Glutamatergic neuron (in vitro differentiated cells): ENCODE measurements at places on chromosomes 1 and 21.

GRCh38 chr1:89780721-89781120 lies 40.1 kb upstream of the LRRC8D start:
- no peak for DNase-seq

DNA sequence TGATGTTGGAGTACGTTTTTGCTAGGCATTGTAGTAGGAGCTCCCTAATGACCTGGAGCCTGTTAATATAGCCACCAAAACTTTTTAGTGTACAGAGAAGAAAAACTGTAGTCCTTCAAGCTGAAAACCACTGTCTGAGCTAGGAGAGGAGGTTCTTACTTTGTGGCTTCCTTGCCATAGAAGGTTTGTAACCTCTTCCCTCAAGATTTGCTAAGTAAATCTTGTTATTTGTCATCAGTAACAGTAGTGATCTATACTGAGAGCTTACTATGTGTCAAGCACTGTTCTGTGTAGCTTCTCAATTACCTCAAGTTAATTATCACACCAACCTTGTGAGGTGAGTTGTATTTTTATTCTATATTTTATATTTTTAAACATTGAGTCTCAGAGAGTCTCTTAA lies 21.2 kb upstream of the LRRC8C start:
- no peak for DNase-seq

- DNase-seq, result no peak
These were observed 10.8 kb downstream of the ARID4B start for GRCh38 chr1:235317168-235317567.

- DNase-seq, result no peak
These were observed 13.4 kb downstream of the SPOCD1 start for GRCh38 chr1:31802190-31803150.

DNA sequence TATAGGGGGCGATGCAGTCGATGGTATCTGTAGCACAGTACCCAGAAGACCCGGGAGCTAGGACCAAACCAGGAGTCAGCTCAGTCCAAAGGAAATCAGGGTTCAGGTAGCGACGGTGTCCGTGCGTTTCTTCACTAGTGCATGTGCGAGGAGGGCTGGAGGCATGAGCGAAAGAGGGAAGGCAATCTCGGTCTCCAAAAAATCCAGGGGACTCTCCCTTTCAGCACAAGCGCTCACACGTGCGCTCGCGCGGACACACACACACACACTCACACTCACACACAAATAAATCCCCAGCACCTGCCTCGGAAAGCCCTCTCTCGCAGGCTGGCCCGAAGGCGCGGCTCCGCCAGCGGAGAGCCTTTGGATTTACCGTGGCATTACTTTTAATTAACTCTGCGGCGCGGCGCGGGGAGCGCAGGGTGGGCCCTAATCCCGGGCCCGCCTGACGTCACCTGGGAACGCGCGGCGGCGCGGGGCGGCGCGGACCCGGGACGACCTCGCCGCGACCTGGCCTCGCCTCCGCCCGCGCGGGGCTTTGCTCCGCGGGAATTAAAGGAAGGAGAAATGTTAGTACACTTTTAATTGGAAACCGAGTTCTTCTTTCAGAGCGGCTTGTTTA lies 121.2 kb downstream of the LMX1A start:
- DNase-seq, result peak; percentile 65

GRCh38 chr1:111739925-111740765 lies 950 bp upstream of the INKA2 start:
- peak; percentile 84 for DNase-seq

- DNase-seq, result no peak
These were observed 62.0 kb upstream of the ST6GALNAC3 start for GRCh38 chr1:76012341-76013205.

DNA sequence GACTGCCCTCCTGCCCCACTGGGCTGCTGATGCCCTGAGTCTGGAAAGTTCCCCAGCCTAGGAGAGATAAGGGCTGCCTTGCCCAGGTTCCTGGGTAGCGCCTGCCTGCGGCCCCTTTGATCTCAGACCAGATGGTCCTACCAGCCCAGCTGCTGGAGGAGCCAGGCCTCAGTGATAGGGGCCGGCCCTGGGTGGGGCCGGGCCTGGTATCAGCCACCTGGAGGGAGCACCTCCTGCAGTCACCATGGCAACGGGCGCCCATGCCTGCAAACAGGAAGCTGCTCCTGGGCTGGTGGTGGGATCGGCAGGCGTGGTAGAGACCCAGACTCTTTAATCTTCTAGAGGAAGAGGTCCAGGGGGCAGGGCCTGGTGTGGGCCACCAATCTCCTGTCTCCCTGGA lies 119.7 kb upstream of the WNT4 start:
- no peak for DNase-seq

GRCh38 chr1:61053226-61053711 lies 29.1 kb upstream of the NFIA start:
- DNase-seq, result no peak

DNA sequence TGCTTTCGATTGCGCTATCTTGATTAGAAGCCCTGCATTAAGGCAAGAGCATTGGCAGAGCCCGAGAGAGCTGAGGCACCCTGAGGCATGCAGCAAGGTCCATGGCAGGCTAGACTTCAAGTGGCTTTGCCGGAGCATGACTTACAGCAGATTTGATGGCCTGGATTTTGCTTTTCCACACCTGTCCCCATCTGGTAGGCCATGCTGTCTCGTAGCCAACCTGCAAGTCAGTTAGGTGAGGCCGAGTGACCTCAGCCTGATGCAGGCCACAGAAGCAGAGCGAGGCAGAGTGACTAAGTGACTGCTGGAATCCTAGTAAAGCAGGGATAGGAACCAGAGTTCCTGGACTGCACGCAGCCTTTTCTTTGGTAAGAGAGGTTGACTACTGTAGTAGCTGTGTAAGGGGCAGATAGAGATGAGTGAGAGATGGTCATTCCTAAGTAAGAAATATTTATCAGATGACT lies 148.9 kb downstream of the PBX1 start:
- DNase-seq, result no peak

DNA sequence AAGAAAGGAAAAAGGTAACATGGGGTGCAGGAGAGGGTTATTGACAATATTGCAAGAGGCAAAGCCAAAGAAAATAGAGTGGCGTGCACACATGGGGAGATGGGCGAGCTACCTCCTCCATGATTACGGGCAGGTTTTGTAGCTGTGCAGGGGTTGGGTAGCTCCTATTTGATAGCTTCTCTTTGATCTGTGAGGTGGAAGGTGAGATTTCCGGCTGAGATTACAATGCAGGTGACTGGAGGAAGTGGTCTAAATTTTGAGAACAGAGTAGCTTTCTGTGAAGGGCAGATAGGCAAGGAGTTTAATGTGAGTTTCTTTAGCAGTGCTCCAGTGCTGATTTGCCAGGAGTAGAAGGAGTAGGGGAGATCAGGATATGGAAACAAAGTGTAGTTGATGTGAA lies 263.4 kb downstream of the PLA2G4A start:
- no peak for DNase-seq

- DNase-seq, result no peak
These were observed 25.0 kb upstream of the UAP1 start for GRCh38 chr1:162536511-162536910.

- no peak for DNase-seq
These were observed 119.9 kb upstream of the DNAH14 start for GRCh38 chr1:224809613-224810012.

- no peak for DNase-seq
These were observed 6.5 kb upstream of the CSTB start for GRCh38 chr21:43782431-43783097.

- DNase-seq, result no peak
These were observed 6.4 kb downstream of the FNDC7 start for GRCh38 chr1:108718927-108719655.

DNA sequence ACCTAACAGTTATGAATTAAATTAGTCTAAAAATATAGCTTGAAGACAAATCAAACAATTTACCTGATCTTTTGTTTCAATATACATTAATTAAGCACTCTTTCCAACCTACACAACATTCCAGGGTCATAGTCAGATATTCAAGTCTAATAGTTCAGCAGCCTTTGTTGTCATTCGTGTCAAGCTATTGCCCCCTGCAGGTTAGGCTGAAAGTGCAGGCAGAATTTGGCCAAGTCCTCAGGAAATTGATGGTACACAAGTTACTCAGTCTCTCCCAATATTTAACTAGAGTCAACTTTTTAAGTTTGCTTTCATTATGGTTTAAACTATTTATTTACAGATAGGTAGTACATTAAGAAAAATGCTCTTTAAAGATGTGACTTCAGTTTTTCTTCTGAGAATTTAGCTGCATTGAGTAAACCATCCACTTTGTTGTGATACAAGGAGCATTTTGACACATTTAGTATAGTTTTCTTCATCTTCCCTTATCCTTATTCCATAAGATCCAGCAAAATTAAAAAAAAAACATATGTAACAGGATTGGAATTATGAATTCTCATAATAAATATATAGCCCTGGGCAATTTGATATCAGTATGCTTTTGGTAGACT lies 130.3 kb upstream of the DPYD start:
- peak; percentile 85 for DNase-seq

GRCh38 chr1:64912191-64912590 lies 54.2 kb downstream of the JAK1 start:
- no peak for DNase-seq

DNA sequence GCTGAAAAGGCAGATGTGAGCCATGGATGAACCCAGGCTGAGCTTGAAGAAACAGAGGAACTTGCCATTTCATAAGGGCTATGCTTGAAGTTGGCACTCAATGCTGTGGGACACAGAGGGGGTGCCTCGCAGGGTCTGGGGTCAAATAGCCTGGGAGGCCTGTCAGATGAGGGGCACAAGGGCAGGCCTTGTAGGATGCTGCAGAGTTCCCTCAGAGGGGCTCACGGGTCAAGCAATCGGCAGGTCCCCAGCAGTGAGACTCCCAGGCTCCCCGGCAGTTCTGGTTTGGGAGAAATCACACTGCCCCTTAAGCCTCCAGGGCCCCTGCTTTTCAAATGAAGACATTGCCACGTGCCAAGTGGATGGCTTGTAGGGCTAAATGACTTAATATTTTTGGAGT lies 116.7 kb upstream of the GRIK3 start:
- no peak for DNase-seq

DNA sequence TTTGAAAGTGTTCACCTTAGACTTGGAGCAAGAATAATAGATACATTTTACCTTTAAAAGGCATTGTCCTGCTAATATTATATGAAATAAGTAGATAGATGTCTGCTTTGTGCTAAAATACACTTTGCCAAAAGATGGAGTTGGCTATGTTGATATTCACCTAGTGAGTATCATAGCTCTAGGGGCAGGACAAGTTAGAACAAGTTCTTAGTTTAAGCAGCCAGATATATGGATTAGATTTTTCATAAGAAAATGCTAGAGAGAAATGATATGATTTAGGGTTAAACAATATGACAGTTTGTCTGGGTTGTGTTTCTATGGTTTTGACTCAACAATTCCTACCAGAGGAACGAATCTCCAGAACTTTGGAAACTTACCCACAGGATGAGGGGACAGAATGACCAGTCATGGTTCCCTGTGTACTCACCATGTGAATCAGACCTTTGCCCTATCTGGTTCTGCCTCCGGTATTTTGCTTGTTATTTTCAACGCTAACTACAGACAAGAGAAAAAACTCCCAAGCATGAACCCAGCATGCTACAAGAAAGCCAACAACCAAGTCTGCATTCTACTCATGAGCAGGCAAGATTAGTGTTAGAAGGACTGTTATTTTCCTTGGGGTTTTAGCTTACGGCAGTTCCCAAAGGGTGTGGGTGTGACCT lies 1.7 kb downstream of the F5 start:
- no peak for DNase-seq

GRCh38 chr1:64514197-64514765 lies 44.4 kb downstream of the CACHD1 start:
- DNase-seq, result no peak

GRCh38 chr1:230306169-230306568 lies 120.0 kb downstream of the PGBD5 start:
- no peak for DNase-seq

GRCh38 chr1:15703562-15703961 lies 19.4 kb downstream of the PLEKHM2 start:
- DNase-seq, result no peak

DNA sequence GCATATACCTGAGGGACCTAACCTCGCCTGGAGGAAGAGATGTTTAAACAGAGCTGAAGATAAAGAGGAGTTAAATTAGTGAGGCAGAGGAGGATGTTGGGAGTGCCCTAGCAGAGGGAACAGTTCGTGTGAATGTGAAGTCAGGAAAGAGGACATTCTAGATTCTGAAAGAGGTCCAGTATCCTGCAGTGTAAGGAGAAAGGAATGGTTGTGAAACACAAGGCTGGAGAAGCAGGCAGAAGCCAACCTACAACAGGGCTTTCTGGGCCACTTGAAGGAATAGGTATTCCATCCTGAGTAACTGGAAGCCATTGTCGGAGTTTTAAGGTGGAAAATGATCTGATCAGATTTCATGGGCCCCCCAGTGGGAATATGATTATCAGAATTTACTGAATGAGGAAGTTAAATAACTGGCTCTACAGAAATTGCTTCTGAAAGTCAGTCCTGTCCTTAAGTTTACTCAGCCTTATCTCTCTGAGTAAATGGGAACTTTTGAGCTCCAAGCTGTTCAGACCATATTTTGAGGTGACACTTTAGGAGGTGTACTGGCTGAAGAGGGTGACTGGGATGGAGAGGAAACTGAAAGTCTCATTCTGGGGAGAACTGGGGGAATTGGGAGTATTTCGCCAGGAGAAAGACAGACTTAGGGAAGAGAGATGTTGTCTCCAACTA lies 24.4 kb upstream of the FAAH start:
- DNase-seq, result no peak

DNA sequence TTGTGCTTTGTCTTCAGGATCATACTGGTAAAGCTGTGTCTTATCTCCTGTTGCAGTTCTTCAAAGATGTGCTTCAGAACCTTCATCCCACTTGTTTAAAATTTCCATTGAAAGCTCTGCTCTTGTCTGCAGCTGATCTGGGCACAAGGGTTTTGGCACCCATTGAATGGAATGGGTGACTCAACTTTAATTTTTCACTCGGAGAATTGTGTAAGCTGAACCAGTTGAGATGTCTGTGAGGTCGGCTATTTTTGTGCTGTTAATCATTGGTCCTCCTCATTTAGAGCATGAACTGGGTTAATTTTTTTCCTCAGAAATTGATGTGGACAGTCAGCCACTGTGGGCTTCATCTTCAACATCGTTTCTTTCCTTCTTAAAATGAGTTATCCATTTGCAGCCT lies 252.1 kb downstream of the TM2D1 start:
- no peak for DNase-seq

DNA sequence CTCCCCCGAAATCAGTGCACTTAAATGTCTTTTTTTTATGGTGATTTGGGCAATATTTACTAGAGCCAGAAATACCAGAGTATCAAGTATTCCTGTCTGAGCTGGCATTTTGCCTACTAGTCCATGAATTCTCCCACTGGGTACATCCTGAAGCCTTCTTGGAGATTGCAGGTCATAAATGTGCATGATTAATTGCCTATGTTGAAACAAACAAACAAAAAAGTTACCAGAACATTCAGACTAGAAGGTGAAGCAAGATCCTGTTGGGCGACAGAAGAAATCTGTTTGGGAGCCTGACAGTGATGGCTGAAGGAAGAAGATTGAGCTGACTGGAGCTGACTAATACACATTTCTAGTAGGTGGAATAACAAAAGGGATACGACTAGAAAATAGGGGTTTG lies 127.4 kb upstream of the NRIP1 start:
- no peak for DNase-seq

GRCh38 chr1:64212031-64212430 lies 8.6 kb downstream of the UBE2U start:
- no peak for DNase-seq
